ENCODE measurements at places on chromosomes 12 and 14.
A peak's percentile ranks its signal among the peaks of the same experiment; 100 is the strongest.

- peak; percentile 74 for DNase-seq
These were observed 8.0 kb upstream of the ASB8 start for GRCh38 chr12:48165089-48165981.

GRCh38 chr14:97538749-97539410 is 741.7 kb downstream of the VRK1 start:
- DNase-seq = no peak

GRCh38 chr14:94531187-94531586 is 21.9 kb upstream of the SERPINA12 start:
- no peak for DNase-seq

DNA sequence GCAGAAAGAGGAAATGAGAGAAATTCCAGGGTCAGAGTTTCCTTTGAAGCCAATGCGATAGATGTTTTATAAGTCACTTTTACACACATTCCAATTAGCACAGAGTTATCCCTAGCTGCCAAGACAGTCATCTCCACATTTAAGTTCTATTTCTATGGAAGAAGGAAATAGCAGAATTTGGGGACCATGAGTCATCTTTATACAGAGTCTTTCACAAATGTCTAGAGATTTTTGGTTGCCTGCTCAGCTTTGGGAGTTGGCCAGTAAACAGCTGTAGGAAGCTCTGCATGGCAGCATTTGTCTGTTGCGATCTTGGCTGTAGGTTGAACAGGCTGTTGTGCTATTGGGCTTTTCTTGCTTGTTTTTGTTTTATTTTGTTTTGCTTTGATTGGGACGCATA is 884.3 kb downstream of the GALC start:
- DNase-seq = peak; percentile 30

- no peak for DNase-seq
These were observed 88.9 kb downstream of the ACSS3 start for GRCh38 chr12:81166790-81167189.

DNA sequence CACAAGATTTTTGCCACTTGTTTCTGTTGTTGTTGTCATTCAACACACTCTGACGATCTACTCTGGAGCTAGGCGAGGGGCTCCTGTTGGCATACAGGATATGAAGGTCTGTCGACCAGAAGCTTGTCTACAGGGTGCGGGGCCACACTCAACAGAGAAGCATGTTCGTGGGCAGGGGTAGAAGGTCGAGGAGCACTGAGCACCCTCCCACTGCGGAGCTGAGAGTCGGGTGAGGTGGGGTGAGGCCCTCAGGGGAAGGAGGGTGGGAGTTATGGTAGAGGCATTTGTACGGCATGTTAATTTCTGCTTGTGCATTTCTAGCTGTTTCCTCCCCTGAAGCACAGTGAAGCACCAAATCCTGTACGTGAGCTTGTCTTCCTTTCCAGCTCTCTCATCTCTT is 115.1 kb downstream of the PRMT8 start:
- DNase-seq = no peak

DNA sequence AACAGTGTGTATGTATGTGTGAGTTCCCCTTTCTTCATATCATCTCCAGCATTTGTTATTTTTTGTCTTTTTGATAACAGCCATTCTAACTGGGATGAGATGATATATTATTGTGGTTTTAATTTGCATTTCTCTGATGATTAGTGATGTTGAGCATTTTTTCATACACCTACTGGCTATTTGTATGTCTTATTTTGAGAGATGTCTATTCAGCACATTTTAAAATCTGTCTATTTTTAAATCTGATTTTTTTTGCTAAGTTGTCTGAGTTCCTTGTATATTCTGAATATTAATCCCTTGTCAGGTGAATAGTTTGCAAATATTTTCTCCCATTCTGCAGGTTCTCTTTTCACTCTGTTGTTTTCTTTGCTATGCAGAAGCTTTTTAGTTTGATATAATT is 469.1 kb downstream of the FUT8 start:
- DNase-seq = no peak

DNA sequence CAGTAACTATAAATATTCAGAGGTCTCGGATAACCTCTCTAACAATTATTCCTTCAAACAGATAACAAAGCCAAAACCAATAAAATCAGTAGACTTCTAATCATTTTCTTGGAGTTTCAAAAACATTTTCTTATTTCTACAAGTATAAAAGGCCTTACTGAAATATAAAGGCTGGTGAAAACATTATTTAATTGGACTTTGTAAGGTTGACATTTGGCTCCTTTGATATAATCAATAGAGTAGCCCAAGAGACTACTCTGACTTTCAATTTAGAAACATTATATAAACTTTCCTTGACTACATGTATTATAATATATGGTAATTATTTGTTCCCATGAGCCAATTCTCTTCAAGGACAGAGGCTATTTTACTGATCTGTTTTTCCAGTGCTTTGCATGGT is 68.3 kb downstream of the OSBPL8 start:
- DNase-seq = no peak

DNA sequence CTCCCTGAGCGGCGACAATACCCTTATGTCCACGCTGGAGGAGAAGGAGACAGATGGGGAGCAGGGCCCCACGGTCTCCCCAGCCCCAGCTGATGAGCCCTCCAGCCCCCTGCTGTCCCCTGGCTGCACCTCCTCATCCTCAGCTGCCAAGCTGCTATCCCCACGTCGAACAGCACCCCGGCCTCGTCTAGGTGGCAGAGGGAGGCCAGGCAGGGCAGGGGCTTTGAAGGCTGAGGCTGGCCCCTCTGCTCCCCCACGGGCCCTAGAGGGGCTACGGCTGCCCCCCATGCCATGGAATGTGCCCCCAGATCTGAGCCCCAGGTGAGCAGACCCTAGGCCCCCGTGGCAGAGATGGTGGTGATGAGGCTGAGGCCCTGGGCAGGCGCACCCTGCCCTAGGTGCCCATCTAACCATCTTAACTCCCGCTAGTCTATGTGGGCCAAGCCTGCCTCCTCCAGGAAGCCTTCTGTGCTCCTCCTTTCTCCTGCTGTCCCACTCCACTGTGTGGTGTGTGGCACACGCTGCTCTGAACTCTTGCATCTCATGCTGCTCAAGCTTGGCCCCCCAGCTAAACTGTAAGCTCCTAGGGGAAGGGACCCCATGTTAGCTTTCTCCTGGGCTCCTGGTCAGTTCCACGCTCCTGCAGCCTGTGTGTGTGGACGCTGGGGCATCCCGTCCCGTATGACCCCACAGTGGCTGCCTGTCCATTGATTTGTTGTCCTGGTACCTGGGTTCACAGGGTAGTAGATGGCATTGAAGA is 12.1 kb downstream of the MCRS1 start:
- no peak for DNase-seq

DNA sequence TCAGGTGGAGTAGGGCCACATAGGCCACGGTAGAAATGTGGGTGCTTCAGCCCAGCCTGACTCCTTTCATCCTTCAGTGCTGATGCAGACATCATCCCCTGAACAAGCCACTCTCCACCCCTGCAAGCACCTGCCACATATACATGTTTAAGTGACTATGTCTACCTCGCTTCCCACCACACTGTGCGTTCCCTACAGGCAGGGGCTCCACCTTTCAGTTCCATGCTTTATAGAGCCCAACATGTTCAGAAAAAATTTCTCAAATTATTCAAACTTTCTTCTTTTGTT is 11.6 kb downstream of the SLC7A7 start:
- no peak for DNase-seq
